SJSA1 (cell line): ENCODE measurements at places on chromosomes 3 and 15. TPM values are rescaled to one million over a fixed set of nuclear protein-coding genes. Genes with fewer than 3 reads are reported as not detected.

DNA sequence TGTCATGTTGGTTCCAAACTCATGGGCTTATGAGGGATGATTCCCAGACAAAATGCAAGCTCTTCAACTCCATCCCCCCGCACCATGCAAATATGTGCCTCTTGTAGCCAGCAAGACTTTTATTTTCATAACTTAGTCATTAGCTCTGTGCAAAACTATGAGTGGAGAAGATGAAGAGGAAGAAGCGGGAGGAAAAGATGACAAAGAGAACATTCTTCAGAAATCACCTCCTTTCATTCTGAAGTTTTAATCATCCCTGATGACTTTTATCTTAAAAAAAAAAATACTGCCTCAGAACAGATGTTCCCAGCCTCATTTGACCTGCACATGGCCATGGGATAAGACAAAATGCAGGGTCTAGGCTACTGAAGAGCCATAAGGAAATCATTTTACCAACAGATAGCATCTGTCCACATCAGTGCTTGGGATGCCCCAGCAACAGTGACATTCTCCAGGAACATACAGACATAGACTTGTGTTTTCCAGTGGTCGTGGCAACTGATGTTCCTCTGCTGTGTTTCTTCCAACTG, 145.5 kb downstream of the WNT5A start:
- no peak for DNase-seq

DNA sequence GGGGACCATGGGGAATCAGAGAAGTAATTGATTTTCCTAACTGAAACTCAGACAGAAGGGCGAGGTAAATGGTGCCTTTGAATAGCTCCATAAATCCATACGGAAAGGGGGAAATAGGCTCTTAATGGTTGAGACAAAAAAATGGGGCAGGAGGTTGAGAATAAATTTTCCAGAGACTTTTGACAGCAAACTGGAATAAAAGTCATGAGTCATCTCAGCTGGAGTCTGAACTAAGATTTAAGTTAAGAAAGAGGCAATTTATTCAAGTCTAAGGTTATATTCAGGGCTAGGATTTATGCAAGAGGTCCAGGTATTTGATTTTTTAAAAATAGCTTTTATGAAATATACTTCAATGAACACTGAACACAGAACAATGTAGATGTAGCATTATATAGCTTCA, 238.7 kb upstream of the RORA start:
- DNase-seq = no peak

DNA sequence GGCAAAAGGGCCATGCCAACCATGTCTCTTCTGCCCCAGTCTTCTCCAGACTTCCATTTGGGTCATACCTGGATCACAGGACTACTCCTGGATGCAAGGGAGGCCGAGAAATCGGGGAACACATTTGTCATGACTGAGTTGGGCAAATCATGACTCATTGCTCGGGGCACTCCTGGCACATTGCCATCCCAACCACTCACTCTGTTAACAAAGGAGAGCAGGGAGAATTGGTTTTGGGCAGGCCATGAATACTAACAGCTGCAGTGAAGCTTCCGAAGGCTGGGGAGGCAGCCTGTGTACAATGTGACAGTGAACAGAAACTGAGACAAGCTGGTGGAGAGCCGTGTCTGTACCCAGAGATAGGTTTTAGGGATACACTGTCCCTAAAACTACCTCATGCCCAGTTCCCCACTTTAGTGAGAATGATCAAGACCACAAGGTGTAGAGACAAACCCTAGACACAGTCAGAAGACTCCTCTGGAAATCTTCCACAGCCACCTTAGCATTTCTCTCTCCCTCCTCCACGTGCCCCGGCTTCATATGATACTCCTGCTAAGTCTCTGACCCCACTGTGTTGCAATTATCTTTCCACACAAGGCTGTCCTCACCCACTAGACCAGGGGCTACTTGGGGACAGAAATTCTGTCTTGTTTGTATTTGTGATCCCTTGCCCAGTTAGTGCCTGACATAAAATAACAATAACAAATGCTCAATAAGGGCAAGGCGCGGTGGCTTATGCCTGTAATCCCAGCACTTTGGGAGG, 10.5 kb upstream of the BUB1B start:
- peak; percentile 87 for DNase-seq

DNA sequence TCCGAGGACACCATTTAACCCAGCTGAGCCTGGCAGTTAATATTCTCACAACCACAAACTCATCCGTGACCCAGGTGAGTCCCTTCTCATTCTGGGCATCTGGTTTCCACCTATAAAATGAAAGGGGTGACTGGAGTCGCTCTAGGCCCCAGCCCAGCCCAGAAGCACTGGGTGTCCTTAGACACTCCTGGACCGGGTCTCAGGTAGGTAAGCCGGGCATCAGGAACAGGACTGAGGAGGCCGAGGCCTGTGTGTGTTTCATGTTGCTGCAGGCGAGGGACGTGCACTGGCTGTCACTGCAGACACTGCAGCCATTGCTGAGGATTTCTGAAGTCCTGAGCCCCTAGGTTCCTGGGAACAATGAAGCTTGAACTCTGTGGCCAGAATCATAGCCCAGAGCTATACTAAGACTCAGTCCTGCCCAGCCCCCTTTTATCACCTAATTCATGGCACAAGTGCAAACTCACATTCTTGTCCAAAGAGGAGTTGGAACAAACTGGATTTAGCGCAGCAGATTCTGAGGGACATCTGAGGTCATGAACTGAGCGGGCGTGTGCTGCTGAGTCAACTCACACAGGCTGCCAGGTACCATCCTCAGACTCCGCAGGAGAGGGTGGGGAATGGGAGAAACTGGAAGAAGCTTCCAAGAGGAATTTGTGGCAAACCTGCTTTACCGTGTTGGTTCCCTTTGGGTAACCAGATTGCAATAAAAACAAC, 184.9 kb downstream of the FAM43A start:
- DNase-seq = no peak

- DNase-seq = no peak
These were observed 371.3 kb downstream of the TUSC7 start for GRCh38 chr3:117080872-117081271.

DNA sequence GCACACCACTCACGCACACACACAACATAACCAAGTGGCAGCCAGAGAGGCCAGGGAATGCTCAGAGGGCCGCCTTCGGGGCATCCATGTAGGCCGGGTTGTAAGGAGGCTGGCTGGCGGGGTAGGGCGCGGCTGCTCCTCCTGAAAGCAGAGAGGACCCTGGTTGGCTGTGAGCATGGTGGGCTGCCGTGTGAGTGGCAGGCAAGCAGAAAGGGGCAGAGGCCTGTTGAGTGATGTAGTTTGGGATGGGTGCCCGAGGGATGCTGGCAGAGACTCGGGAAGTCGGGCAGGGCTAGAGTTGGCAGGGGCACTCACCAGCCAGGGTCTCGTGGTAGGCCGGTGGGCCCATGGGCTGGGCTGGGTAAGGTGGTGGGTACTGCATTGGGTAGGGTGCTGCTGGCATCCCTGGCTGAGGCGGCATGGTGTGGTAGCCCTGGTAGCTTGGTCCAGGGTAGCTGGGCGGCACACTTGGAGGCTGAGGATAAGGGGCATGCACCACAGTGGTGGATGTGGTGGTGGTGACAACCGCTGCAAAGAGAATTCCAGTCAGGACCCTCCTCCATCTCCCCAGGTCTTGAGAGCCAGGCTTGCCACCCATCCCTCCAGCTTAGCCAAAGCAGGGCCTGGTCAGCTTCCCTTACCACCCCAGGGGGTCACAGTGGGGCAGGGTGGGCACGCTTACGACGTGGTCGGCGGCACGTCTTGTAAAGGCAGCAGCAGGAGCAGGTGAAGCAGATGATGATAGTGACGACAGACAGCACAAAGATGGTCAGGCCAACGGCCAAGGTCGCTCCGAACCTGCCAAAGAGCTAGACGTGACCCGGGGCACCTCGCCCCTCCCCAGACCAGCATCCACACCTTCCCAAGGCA, 22.7 kb downstream of the ATRIP start:
- DNase-seq = no peak

- DNase-seq = no peak
These were observed 15.8 kb upstream of the GASK1A start for GRCh38 chr3:42963269-42963668.

DNA sequence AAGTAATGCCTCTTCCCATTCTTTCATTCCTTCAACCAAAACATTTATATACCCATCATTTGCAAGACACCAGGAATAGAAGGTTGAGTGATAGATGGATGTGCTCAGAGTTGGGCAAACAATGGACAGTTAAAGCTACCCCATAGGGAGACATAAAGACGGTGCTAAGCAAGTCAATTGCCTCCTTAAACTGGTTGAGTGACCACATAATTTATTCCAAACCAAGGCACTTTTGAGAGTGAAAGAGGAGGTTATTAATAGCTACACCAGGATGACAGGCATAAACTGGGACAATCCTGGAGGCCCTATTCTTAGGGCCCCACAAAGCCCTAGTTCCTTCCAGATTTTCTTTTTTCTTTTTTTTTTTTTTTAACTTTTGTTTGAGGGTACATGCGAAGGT, 21.4 kb upstream of the DYNC1LI1 start:
- DNase-seq = no peak

- no peak for DNase-seq
These were observed 1273.9 kb downstream of the OTOL1 start for GRCh38 chr3:162770551-162770950.

- no peak for DNase-seq
These were observed 101.2 kb downstream of the CD47 start for GRCh38 chr3:107989661-107990060.

RAD51 gene
- 32.3 and 33.3 TPM in 2 replicates for total RNA-seq

THUMPD3 gene
- total RNA-seq = 33.8 and 52.0 TPM in 2 replicates

NR1I2 gene
- 0.08 TPM in 1 of 2 replicates, not detected in the other for total RNA-seq

STRA6 gene
- total RNA-seq = 0.18 TPM in 1 of 2 replicates, not detected in the other
